Daoy (cell line): ENCODE measurements at places on chromosomes 3 and 15. TPM values are rescaled to one million over a fixed set of nuclear protein-coding genes. Genes with fewer than 3 reads are reported as not detected.

- no peak for DNase-seq
Measured at GRCh38 chr3:194540274-194540905, 53.6 kb upstream of the ATP13A3 start.

GRCh38 chr3:113232342-113232741, 21.0 kb downstream of the BOC start:
- DNase-seq = no peak

DNA sequence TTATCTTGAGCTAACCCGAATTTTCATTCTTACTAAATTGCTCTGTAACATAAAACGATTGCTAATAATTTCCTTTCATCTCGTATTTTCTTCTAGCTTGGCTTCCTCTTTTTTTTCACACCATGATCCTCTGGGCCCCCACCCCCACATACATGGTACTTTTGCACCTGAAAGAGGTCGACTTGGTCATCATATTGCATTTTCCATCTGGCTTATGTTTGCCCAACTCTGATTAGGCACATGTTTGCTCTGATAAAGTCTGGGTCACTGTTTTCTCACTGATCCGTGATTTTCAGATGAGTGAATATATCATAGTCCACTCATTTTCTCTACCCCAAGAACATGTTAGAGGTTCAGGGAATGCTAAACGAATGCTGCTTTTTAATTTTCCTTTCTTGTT, 49.5 kb downstream of the ARRDC4 start:
- DNase-seq = no peak

GRCh38 chr3:16687221-16687620, 82.0 kb upstream of the DAZL start:
- DNase-seq = no peak

DNA sequence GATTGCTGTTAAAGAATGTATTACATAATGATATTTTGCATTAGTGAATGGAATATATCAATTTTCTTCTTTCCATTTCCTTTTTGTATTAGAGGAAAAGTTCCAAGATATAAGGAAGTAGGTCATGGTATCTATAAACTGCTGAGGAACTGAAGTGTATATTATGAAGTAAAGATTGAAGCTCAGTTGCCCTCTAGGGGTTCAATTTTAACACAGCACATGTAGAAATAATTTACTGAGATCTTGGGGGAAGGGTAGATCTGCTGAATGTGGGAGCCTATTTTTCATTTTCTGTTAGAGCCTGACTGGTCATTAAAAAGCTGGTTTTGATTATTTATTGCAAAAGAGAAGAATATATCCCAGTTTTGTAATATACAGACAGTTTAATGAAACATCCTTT, 45.2 kb downstream of the CMC1 start:
- DNase-seq = no peak

GRCh38 chr15:90062023-90062442, 40.2 kb downstream of the IDH2 start:
- peak; percentile 21 for DNase-seq

- no peak for DNase-seq
Measured at GRCh38 chr3:55452886-55453285, 34.2 kb downstream of the WNT5A start.

DNA sequence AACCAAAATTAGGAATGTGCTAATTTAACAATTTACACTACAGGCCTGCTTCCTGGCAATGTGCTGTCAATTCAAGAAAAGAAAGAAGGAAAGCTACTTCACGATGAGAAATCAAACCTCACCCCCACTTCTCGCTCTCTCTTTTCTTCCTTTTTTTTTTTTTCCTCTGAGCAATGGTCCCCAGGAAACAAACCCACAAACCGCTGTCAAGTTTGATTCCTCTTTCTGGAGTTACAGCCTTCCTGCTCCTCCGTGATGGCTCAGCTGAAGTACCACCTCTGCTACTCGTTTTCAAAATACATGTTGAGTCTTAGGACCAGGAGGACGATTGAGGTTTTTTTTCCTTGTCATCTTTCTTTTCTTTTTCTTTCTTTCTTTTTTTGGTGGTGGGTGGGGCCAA, 3.4 kb upstream of the TRIM71 start:
- no peak for DNase-seq

- no peak for DNase-seq
Measured at GRCh38 chr15:99421172-99421656, 144.6 kb upstream of the MEF2A start.

DNA sequence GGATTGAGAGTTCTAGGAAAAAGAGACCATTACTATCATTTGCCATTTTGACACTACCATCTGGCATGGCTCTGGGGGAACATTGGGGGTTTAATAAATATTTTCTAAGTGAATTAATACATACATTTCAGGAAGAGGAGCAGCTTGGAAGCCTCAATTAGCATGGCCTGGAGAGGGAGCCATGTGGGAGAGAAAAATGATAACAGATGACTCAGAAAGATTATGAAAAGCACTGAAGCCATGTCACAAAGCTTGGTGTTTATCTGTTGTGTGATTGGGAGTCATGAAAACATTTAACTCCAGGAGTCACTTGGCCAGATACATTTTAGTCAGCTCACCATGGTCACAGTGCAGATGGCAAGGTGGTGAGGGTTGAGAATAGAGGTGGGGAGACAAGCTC, 121.0 kb downstream of the SSR3 start:
- peak; percentile 9 for DNase-seq

GRCh38 chr3:53199834-53200233, 38.8 kb downstream of the PRKCD start:
- no peak for DNase-seq

- DNase-seq = no peak
Measured at GRCh38 chr3:127104586-127104985, 88.3 kb upstream of the PRR23E start.

DNA sequence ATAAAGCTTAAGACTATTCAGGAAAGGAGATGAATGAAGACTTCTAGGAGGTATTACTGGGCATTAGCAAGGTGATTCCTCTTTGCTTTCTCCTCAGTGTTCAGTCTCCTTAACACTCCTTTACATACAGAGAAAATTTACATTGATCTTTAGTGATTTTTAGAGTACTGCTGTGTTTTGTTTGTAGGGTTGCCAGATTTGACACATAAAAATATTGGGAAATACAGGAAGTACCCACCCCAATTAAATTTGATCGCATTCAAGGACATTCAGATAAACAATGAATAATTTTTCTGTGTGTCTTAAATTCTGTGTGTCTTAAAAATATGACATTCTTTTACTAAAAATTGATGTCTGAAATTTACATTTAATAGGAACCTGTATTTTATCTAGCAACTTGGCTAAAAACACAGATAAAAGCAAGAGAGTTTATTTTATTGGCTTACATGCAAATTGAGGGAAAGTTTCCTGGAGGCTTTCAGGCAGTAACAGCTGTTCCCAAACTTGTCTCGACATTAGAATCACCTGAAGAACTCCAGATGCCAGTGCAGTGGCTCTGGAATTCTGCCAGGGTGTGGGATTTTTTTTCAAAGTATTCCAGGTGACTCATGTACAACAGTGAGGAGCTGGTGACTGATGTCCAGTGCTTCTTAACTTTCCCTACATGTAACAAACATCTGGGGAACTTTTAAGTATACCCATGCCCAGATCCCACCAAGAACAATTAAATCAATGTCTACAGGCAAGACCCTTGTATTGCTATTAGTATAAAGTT, 23.4 kb upstream of the PLOD2 start:
- DNase-seq = peak; percentile 54

- no peak for DNase-seq
Measured at GRCh38 chr3:60307562-60308199, 943.6 kb downstream of the FHIT start.

RAB6B gene
- total RNA-seq = 1.1 and 1.4 TPM in 2 replicates

MASP1 gene
- not detected in 2 replicates for total RNA-seq

CCDC71 gene
- total RNA-seq = 18.6 and 21.2 TPM in 2 replicates

STX19 gene
- not detected in 2 replicates for total RNA-seq

AADACL2 gene
- not detected in 2 replicates for total RNA-seq

PPARG gene
- 67.2 and 76.2 TPM in 2 replicates for total RNA-seq

TMEM202 gene
- not detected in 2 replicates for total RNA-seq
